ENCODE measurements at places on chromosomes 2 and 18.

GRCh38 chr2:8986327-8986976, 17.0 kb downstream of the MBOAT2 start:
- DNase-seq, result no peak

GRCh38 chr2:113851640-113852039, 38.2 kb upstream of the ACTR3 start:
- DNase-seq, result no peak

DNA sequence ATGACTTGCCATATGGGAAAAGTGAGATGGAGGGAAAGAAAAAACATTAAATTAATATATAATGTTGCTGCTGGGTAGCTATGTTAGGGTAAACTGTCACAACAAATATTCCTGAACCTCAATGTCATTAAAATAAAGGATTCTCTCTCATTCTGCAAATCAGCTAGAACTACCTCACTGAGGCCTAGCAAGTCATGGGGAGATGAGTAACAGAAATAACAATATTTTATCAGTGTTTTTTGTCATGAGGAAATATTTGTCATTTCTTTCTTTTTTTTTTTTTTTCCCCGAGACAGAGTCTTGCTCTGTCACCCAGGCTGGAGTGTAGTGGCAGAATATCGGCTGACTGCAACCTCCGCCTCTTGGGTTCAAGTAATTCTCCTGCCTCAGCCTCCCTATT, 1282.3 kb upstream of the NRXN1 start:
- no peak for DNase-seq

DNA sequence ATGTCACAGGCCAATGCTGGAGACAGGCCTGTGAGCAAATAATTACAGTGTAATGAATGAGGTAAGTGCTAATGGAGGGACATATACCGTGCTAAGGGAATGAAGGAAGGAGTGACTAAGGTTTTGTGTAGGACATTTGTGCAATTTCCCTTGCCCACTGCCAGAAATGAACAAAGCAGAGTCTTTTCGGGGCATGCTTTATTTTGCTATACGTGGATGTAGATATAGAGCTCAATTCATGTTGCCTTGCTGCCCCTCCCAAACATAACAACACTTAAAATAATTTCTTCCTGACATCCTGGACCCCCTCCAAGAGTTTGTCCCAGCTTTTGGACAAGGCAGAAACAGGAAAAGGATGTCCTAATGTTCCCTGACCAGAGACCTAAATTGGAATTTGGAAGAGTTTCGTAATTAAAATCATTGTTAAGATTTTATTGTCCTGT, 23.7 kb upstream of the CD28 start:
- DNase-seq, result no peak

- DNase-seq, result no peak
These were observed 111.3 kb downstream of the LNPK start for GRCh38 chr2:175890636-175891242.

- DNase-seq, result no peak
These were observed 70.6 kb downstream of the VWA3B start for GRCh38 chr2:98157557-98157956.

- no peak for DNase-seq
These were observed 42.8 kb downstream of the ATOH8 start for GRCh38 chr2:85796341-85797262.

DNA sequence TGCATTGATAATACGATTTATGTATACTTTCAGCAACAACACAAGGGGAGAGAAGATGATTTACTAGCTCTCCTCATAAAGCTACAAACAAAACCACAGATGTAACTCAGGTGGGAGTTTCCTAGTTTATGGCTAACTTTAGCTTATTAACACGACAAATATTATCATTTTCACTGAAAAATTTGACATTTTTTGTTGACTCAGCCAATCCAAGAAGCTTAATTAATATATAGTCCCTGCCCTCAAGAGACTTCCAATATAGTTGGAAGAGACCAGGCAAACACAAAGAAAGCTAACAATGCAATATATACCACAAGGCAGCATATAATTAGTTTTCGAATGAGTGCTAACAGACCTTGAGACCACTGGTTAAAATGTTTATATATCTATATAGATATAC, 775 bp downstream of the WDR12 start:
- DNase-seq, result no peak

GRCh38 chr18:62632788-62633455, 82.4 kb upstream of the PHLPP1 start:
- no peak for DNase-seq

GRCh38 chr2:239034561-239035341, 186.9 kb downstream of the TWIST2 start:
- DNase-seq, result no peak

DNA sequence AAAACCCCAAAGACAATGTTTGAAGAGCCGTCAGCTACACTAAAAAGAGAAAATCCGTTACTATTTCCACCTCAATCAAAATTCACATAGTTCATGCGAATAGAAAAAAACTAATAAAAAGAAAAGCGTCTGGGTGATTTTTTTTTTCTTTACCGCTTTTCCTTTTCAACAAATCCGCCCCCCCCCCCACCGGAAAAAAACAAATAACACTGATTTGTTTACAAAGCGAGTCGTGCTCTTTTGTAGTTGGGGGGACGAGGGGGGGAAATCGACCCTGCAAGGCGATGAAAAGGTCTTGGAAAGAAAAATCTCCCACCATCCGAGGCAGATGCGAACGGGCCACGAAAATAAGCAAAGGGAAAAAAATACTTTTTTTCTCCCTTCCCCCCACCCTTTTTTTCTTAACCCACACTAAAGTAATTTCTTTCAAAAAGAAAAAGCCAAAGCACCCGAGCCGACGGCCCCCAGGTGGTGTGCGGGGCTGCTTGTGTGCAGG, 638 bp downstream of the ZNF521 start:
- no peak for DNase-seq

DNA sequence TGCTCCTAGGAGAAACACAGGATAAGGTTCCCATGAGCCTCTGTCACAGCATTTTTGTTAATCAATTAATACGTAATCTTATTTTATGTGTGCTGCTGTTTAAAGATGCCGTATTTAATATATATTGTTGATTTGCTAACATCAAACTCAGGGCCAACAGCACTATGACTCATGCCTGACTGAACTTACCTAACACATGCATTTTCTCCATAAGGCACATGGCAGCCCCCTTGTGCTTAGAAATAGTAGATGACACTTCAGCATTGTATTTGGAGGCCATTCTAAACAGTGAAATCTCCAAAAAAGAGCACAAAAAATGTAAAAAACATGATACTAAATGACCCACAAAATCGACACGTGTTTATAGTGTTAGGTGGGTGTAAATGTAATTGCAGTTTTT, 314.8 kb downstream of the MYCN start:
- no peak for DNase-seq

GRCh38 chr2:14616342-14616741, 16.2 kb upstream of the LRATD1 start:
- DNase-seq, result no peak

DNA sequence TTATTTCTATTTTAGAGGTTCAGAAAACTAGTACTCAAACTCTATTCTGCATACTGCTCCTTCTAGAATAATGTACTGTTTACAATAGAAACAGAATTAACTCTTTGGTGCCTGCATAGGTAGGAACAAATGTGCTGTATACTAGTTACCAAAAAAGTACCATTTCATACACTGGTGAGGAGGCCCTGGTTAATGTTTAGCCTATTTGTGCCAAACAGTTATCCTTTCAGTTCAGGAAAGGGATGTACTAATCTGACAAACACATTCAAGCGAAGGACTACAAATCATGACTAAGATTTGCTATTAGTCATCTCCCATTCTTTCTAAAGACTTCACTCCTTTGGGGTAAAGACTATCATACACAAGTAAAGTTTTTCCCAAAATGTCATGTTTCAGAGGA, 47.4 kb downstream of the EXOC6B start:
- no peak for DNase-seq

DNA sequence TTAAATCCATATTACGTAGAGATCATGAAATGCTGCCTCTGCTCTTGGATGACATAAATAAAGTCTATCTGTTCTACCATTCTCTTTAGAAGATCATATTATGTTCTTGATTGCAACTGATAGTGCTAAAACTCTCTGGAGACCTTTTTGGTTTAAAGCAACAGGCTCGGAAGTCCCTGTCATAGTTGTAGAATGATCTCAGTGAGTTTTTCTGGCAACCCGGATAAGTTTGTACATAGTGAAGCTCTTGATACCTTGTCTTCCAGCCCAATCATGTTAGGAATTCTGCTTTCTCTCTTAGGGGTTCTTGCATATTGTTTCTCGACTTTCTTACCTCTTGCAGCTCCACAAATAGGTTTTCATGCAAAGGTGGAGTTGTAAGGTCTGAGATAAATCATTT, 156.1 kb downstream of the TTC27 start:
- DNase-seq, result no peak

DNA sequence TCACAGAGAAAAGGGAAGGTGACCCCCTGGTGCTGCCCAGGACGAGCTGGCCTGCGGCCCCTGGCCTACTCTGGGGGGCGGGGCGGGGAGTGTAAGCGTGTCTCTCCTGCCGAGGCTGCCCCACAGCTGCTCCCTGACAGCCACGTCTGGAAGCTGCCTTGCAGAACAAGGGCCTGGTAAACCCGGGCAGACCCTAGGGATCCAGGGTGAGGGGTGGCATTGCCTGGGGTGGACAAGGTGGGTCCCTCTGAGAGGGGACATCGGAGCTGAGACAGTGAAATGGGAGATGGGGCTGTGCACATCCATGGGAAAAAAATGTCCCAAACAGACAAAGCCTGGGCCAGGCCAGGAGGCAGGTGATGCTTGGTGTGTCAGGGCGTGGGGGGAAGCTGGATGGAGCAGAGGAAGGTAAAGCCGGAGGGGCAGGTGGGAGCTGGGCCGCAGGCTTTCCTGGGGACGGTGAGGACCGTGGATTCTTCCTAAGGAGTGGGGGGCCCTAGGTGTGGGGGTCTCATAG, 66.0 kb upstream of the HDAC4 start:
- no peak for DNase-seq

DNA sequence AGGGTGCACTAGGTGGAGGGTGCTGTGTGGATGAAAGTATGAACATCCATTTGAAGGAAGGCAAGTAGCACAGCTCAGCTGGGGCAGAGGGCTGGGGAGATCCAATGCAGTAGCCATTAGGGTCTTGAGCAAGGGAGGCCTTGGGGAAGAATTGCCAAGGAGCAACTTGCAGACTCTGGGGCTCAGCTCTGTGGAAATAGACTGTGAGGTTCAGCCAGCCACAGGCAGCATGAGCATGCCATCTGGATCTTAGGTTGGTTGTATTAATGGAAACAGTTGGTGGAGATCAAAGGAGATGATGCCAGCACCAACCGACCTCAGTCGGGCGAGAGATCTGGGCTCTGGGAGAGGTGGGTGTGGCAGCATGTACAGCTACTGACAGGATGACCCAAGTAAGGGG, 5.6 kb downstream of the ZAP70 start:
- no peak for DNase-seq

- DNase-seq, result no peak
These were observed 505.8 kb upstream of the NRP2 start for GRCh38 chr2:205176546-205176945.

GRCh38 chr18:28108814-28109213, 68.1 kb downstream of the CDH2 start:
- DNase-seq, result no peak

DNA sequence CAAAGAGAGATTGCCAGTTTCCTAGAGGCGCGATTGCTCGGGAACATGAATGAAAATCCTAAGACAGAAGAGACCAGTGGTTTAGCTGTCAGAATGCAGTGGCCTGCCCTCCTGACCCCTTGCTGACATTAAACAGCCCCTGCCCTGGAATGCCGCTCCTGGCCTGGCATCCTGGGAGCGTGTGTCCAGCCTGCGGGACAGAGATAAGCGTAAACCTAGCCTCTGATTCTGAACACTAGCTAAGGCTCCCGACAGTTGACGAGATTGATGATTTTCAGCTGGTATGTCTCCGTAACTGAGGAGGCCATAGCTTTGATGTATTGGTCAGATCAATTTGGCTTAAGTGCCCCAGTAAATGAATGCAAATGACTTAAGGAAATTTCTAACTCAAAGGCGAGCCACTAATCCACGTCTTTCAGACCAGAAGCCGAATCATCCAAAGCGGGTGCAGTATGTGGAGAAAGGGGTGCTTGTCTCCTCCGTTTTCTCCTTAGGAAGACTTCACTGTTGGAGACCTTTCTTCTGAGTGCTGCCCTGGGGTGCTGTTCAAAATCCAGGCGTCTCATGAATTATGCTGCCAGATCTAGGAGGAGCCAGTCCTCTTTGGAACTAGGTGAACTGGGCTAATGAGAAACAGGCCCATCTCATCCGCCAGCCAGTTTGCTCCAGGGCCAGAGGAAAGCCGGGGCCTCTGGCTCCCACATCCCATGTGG, 142.5 kb upstream of the L3MBTL4 start:
- no peak for DNase-seq

DNA sequence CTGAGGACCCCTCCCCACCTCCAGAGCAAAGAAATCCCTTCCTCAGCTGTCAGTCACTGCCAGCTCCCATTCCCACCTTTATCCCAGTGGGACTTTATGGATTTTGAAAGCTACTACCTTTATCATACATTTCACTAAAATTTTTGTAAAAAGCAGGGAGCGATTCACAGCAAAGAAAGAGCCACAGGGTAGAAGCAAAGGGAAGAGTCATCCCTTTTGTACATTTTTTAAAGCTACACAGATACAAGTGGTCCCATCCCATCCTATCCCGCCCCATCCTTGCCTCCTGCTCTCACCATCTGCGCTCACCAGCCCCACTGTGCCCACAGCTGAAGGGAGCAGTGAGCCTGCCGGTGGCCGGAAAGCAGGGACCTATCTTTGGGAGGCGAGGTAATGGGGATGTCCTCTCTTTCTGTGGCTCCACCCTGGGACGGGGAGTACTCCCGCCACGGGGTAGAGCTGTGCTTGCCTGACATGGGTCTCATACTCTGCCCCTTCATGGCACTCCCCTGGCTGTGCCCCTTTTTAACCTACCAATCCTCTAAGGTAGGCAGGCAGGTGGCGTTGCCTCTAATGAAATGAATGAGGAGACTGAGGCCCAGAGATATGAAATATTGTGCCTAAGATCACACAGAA, 13.2 kb downstream of the SH2D6 start:
- DNase-seq, result peak; percentile 7

DNA sequence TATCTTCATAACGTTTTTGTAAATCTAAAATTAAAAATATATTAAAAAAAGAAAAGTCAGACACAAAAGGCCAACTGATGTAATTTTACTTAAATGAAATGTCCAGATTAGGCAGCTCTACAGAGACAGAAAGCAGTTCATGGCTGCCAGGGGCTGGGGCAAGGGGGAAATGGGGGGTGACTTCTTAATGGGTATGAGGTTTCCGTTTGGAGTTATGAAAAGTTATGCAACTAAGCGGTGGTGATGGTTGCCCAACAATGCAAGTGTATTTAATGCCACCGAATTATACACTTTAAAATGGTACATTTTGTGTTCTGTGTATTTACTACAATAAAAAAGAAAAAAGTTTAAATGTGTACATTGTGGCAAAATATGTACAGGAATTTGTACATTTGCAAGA, 70.2 kb upstream of the TEX51 start:
- DNase-seq, result no peak

GRCh38 chr2:7774481-7774880, 857.3 kb downstream of the RNF144A start:
- no peak for DNase-seq

DNA sequence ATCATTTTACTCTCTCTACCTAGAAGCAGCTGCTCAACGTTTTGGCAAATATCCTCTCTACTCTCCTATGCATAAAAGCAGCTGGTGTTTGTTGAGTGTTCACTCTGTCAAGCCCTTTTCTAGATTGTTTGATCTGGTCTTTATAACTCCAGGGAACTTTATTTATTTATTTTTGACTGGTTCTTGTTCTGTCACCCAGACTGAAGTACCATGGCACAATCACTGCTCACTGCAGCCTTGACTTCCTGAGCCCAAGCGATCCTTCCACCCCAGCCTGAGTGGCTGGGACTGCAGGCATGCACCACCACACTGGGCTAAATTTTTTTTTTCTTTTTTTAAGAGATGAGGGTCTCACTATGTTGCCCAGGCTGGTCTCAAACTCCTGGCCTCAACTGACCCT, 12.7 kb downstream of the CATIP start:
- DNase-seq, result no peak

All from HuH-7.5 (cell line).